Retina (tissue), 1 donor: ENCODE measurements at places on chromosomes 2 and 18.

DNA sequence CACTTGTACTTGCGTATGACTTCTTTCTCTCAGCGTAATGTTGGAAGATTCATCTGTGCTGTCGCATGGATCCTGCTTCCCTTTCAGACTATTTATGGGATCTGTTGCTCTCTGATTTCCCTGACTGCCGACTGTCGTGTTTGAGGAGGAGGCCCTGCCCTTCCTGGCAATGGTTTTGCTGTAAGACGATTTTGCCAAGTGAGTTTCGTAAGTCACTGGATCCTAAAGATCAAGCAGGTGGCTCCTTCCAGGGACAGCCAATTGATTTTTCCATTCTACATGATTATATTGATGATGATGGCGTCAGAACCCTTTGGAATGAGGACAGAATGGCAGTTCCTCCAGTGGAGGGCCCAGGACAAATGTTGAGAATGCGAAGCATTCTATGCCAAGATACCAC lies 8.7 kb upstream of the B3GNT2 start:
- DNase-seq, result no peak

DNA sequence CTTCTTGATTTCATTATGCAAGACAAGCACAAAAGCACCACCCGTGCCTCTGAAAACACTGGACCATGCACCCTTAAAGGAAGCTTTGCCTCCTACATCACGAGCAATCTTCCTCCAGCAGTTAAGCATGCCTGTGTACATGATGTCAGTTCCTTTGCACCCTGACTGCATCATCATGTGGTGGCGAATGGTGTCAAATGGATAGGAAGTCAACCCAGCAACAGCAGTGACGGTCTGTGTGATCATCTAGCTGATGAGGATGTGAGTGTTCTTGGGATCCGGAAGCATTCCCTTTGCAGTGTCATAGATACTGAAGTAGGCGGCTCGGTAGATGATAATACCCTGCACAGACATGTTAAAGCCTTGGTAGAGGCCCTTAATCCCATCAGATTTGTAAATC lies 240.7 kb upstream of the FAM98A start:
- no peak for DNase-seq

DNA sequence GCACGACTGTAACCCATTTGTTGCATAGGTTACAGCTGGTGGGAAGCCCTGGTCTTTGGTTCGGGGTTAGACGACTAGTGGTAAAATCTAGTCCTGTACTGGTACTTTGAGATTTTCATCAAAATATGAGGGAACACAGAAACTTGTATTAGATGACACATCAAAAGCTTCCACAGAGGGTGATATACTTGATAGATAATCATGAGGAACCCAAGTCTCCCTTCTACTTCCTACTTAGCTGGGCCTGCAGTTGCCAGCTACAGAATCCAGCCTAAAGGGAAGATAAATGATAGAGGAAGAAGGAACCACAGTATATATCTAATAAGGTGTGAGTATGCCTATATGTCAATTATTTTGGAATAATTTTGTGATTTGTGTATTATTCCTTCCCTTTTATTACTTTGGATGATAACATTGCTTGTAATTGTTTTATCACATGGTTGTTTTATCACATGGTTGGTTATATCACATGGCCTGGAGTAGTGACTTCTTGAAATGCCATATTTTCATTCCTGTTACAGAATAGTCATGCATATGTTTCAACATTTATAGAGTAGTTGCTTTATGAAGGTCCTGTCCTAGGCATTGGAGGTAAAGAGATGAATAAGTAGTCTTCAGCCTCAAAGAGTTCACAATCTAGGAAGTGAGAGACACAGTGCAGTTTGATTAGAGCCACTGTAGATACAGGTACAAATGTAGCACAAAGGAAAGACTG lies 2.9 kb downstream of the AGPS start:
- DNase-seq, result no peak

GRCh38 chr2:160666154-160667060 lies 172.8 kb upstream of the RBMS1 start:
- no peak for DNase-seq

- DNase-seq, result peak; percentile 61
Observed at GRCh38 chr2:69013840-69014821, 1.2 kb downstream of the ANTXR1 start.
